GM19239 (cell line): ENCODE measurements at places on chromosomes 11 and 22.
A peak's percentile ranks its signal among the peaks of the same experiment; 100 is the strongest.

- DNase-seq, result no peak
These were observed 1.6 kb upstream of the MCAM start for GRCh38 chr11:119318240-119319135.

DNA sequence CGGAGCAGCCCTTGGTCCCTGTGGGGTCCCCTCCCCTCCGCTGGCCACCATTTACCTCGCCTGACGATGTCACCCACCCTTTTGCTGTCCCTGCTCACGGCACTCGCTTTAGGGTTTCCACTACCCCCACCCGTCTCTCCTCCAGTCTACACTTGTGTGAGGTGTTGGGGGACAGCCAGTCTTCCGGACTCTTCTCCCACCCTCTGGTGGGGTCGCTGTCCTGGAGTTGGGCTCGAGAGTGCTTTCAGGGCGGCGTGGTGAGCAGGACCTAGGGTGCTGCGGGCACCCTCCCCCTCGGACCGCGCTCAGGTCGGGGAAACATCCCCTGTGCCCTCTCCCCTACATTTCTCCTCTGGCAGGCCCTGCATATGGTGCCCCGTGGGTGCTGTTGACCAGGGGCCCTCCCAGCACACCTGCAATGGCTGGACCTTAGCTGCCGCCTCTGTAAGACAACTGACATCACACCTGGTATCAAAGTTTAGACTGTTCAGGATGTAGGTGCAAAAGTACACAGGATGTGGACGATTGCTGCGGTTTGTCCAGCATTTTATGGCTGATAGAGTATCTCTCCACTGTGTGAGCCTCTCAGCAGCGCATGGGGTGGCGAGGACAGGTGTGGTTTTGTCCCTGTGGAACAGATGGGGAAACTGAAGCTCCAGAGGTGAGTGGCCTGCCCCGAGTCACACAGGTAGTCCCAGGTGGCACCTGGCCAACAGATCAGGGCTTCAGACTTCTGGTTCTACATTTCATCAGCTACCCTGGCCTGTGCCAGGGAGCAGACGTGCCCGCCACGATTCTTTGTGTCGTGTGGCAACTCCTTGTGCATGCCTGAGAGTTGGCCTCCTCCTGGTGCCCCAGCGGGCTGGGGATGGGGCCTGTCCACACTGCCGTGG, 1.2 kb downstream of the GRK2 start:
- no peak for DNase-seq

GRCh38 chr22:40412441-40412840, 42.0 kb downstream of the SGSM3 start:
- peak; percentile 52 for DNase-seq

- DNase-seq, result no peak
These were observed 19.0 kb upstream of the PTPRJ start for GRCh38 chr11:47961383-47961782.

DNA sequence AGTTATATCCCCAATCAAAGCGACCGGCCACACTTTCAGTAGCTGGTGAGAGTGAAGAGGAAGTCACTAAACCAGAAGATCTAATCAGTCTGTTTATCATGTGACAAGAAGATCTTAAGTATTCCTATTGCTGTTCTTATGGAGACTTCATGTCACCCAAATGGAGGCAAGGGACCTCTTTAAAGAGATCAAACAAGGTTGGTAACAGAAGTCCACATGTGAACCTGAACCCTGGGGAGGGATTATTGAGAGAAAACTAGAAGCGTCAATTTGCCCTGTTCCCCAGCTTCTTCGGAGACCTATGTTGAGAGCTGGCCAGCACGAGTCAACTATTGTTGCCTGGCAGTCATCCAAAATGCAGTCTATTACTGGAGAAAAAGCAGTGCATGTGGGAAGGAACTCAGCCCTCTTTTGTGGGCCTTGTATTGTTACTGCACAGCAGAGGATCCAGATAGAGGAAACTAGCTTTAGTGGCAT, 76.9 kb upstream of the CTSC start:
- no peak for DNase-seq
